ENCODE measurements at places on chromosomes 6 and 20.

DNA sequence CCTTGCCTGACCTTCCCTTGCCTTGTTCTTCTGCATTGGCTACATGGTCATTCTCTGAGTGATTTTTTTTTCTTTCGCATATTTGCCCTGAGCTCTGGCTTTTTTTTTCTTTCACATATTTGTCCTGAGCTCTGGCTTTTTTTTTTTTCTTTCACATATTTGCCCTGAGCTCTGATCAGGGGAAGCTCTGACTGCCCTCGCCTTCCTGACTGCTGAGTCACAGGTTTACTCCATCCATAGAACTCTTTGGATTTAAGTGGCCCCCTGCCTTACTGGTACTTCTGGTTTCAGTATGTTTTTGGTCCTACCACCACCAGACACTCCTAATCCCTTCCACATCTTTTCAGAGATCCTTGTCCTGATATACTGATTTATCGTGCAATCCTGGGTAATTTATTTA, 201.1 kb downstream of the OGFRL1 start:
- H3K4me1 ChIP-seq = no peaks in the 10 kb centered on the region
- DNase-seq = no peak
- no peaks in the 10 kb centered on the region for H3K27me3 ChIP-seq
- H3K27ac ChIP-seq = no peak overlapping the region

GRCh38 chr20:3563548-3564177, 92.8 kb downstream of the ATRN start:
- H3K4me3 ChIP-seq = no peak overlapping the region
- H3K27ac ChIP-seq = no peak overlapping the region
- H3K4me1 ChIP-seq = peaks cover 13% of the 10 kb centered on the region
- DNase-seq = peak; percentile 54
- no peaks in the 10 kb centered on the region for H3K27me3 ChIP-seq

DNA sequence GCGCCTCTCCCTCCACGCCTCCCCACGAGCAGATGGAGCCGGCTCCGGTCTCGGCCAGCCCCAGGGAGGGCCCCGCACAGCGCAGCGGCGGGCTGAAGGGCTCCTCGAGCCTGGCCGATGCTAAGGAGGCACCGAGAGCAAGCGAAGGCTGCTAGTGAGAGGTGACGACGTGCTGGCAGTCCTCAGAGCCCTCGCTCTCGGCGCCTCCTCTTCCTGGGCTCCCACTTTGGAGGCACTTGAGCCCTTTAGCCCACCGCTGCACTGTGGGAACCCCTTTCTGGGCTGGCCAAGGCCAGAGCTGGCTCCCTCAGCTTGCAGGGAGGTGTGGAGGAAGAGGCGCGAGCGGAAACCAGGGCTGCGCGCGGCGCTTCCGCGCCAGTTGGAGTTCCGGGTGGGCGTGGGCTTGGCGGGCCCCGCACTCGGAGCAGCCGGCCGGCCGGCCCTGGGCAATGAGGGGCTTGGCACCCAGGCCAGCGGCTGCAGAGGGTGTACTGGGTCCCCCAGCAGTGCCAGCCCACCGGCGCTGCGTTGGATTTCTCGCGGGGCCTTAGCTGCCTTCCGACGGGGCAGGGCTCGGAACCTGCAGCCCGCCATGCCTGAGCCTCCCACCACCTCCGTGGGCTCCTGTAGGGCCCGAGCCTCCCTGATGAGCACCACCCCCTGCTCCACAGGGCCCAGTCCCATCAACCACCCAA, 2.5 kb upstream of the TMEM14C start:
- H3K4me3 ChIP-seq = peak overlapping the region; percentile 74
- H3K36me3 ChIP-seq = peaks cover under 1% of the 10 kb centered on the region
- peaks cover 10% of the 10 kb centered on the region for H3K4me1 ChIP-seq
- no peaks in the 10 kb centered on the region for H3K27me3 ChIP-seq
- peak; percentile 44 for DNase-seq

GRCh38 chr6:4774715-4775493, 1.3 kb upstream of the CDYL start:
- H3K27me3 ChIP-seq = peaks cover 9% of the 10 kb centered on the region
- peak; percentile 86 for DNase-seq
- no peaks in the 10 kb centered on the region for H3K36me3 ChIP-seq
- peaks cover 18% of the 10 kb centered on the region for H3K4me1 ChIP-seq

DNA sequence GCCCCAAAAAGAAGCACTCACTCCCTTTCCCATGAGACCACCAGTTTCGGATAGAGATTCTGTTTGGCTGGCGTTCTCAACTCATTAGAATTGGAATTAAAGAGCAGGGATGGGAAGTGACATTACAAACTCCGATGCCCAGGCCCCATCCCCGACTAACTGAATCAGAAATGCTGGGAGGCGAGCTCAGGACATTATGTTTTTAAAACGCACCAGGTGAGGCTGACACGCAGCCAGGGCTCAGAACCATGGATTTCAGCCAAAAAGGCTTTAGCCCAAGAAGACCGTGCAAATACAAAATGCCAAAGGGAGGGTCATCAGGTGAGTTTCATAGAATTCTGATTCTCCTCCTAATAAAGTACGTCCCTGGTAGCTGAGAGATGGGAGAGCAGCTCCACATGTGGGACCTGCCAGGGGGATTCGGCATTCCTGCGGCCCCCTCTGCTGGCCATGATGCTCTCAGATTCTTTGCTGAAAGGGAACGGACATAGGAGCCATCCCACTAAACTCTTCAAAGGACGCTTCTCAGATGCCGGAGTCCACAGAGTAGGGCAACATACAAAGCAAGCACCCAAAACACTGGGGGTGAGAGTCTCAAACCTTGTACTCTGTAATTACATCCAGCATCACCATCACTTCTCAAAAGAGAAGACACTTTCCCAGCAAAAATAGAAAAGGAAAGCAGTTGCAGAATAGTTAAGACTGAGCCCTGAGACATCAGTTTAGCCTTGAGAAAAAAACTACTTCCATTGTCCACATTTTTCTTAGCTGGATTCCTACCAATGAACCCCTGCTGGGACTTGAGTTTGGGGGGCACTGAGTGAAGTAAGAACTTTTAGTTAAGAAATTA, 205.2 kb downstream of the BMP7 start:
- no peaks in the 10 kb centered on the region for H3K27me3 ChIP-seq
- no peaks in the 10 kb centered on the region for H3K36me3 ChIP-seq
- H3K27ac ChIP-seq = no peak overlapping the region
- H3K4me1 ChIP-seq = no peaks in the 10 kb centered on the region
- DNase-seq = no peak

- H3K4me1 ChIP-seq = no peaks in the 10 kb centered on the region
- H3K36me3 ChIP-seq = no peaks in the 10 kb centered on the region
- H3K4me3 ChIP-seq = no peak overlapping the region
- peaks cover 8% of the 10 kb centered on the region for H3K27me3 ChIP-seq
These were observed 7.0 kb upstream of the RWDD1 start for GRCh38 chr6:116564311-116564710.

DNA sequence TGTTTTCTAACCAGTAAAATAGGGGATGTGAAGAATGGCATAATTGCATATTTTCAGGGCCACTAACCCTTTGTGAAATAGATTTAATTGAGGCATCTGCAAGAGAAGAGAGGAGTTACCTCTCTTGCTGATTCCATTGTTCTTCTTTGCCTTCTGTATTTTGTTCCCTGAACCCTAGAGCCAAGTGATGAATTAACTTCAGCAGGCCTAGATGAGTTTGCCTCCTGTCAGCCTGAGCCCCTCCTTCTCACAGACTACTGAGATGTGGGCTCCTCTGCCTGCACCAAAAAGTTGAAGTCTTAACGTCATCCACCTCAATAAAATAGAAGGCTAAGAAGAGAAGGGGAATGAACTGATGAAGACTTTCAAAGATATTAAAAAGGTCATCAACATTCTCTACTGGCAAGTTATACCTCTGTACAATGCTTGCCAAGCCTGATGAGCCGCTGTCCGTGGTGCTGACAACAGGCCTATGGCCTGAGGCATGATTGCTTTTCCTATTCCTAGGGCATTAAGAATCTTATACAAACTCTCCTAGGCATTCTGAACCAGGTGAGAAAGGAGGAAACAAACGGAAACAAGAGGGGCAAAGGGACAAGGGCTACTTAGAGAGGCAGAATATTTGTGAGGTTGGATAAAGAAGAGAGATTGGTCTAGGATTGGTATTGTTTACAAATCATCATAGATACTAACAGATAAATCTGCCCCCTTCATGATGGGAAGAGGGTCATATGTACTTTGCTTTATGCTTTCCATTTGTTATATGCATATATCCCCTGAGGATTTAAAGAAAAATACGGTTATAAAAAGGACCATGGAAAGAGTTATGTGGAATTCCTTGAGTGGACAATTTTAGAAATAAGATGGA, 46.8 kb downstream of the CD24 start:
- H3K4me3 ChIP-seq = no peak overlapping the region
- DNase-seq = peak; percentile 53
- H3K4me1 ChIP-seq = no peaks in the 10 kb centered on the region
- no peaks in the 10 kb centered on the region for H3K27me3 ChIP-seq
- no peak overlapping the region for H3K27ac ChIP-seq
- no peaks in the 10 kb centered on the region for H3K36me3 ChIP-seq

GRCh38 chr6:168713839-168714238, 272.9 kb downstream of the SMOC2 start:
- DNase-seq = peak; percentile 21
- no peaks in the 10 kb centered on the region for H3K36me3 ChIP-seq
- H3K4me1 ChIP-seq = no peaks in the 10 kb centered on the region
- H3K27me3 ChIP-seq = peaks cover 53% of the 10 kb centered on the region
- H3K27ac ChIP-seq = no peak overlapping the region

GRCh38 chr20:60993433-60994044, 258.5 kb upstream of the CDH4 start:
- H3K27me3 ChIP-seq = peaks cover 13% of the 10 kb centered on the region
- H3K4me3 ChIP-seq = no peak overlapping the region
- no peak overlapping the region for H3K27ac ChIP-seq
- no peaks in the 10 kb centered on the region for H3K36me3 ChIP-seq
- no peaks in the 10 kb centered on the region for H3K4me1 ChIP-seq

DNA sequence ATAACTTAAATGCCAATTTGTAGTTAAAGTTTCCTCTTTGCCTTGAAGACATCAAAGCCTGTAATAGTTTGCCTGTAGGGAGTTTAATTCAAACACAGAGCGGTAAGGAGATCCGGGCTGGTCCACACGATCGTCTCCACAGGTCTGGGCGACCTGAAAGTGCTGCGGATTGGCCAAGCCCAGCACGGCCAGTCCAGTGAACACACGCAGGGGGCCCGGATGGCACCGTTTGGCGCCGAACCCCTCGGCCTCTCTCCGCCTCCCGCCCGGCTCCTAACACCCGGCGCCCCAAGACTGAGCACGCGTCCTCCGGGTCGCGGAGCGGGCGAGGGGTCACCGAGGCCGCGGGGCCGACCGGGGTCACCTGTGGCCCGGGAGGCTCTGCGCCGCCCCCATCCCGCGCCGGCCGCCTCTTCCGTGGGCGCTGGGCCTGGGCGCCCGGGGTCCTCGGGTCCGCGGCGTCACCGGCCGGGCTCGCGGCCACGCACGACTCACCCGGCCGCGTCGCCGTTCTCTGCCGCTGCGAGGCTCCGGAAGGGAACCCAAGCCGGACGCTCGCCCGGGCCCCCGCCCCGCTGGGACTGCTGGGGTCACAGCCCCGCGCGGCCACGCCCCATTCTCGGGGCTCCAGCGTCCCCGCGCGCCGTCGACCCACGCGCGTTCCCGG, 481 bp downstream of the SERPINB6 start:
- peak overlapping the region; percentile 68 for H3K4me3 ChIP-seq
- peak overlapping the region; percentile 97 for H3K27ac ChIP-seq
- peaks cover 6% of the 10 kb centered on the region for H3K4me1 ChIP-seq
- peak; percentile 72 for DNase-seq

- DNase-seq = no peak
- H3K36me3 ChIP-seq = no peaks in the 10 kb centered on the region
- no peaks in the 10 kb centered on the region for H3K27me3 ChIP-seq
- no peaks in the 10 kb centered on the region for H3K4me1 ChIP-seq
- no peak overlapping the region for H3K27ac ChIP-seq
These were observed 182.7 kb downstream of the TAF4 start for GRCh38 chr20:61882716-61883615.

All from left lung (tissue), 14 donors.